ENCODE measurements at places on chromosomes 11 and 22.

GRCh38 chr22:26995235-26995634, 337.8 kb downstream of the MIAT start:
- peak; percentile 47 for DNase-seq

DNA sequence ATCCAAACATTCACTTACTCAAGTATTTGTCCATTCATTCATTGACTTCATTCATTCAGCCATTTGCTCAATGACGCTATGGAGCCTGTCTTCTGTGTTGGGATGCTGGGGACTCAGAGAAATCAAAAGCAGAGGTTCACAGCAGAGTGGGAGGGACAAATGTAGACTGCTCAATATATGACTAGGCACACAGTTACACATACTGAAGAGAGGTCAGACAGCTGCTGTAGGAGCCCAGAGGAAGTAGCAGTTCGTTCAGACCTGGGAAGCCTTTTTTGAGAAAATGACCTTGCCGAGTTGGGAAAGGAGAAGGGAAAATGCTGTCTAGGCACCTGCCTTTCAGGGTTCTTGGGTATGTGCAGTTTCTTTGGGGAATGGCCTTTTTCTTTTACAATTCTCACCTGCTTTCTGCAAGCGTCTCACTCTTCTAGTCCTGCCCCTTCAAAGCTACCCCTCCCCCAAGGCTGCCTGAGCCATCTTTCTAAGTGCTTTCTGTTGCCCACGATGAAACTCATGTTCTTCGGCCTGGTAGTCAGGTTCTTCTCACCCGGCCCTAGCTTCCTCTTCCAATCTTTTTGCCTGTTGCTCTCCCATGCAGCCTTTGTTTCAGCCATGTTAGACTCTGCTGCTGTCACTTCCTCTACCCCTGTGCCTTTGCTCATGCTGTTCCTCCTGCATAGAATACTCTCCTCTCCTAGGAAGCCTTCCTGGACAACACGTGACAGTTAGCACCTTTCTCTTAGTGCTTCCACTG, 4.2 kb upstream of the UVRAG start:
- DNase-seq = no peak

DNA sequence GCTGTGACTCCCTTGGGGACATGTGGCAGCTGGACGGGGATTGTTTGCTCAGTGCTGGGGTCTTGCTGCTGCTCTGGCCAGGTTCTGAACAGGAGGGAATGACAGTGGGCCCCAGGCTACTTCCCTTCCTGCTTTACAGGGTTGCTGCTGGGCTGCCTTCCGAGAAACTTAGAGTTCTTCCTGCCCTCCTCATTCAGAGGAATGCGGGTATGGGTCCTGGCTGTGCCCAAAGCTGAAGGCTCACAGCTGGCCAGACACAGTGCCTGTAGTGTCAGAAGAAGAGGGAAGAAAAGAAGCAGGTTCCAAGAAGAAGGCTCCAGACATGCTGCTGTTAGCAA, 108.3 kb upstream of the PARVA start:
- DNase-seq = no peak

GRCh38 chr22:18021431-18021830, 2.9 kb downstream of the MICAL3 start:
- DNase-seq = no peak
